ENCODE measurements at places on chromosomes 4 and X. TPM values are rescaled to one million over a fixed set of nuclear protein-coding genes. Genes with fewer than 3 reads are reported as not detected.

Gene CT45A10
- total RNA-seq = not detected

Gene SSX3
- not detected for total RNA-seq

Gene CPLX1
- 0.13 TPM for total RNA-seq

Gene GLOD5
- total RNA-seq = not detected

Gene IL21
- not detected for total RNA-seq

Gene HDX
- total RNA-seq = 12.1 TPM

Gene SEC24D
- total RNA-seq = 110 TPM

Gene FGG
- total RNA-seq = not detected

Gene AMOT
- total RNA-seq = 4.1 TPM

Gene CXCL8
- 243 TPM for total RNA-seq

Gene PAGE3
- total RNA-seq = not detected

Gene ITIH6
- total RNA-seq = not detected

Gene GYPE
- total RNA-seq = 0.93 TPM

Gene SYN1
- not detected for total RNA-seq

Gene USP17L21
- total RNA-seq = not detected

Gene FOXO4
- 2.9 TPM for total RNA-seq

Gene CACNA1F
- total RNA-seq = not detected

Gene ANXA10
- total RNA-seq = not detected

Gene ADGRG2
- total RNA-seq = not detected

Gene SYNPO2
- 0.27 TPM for total RNA-seq

Gene IBSP
- total RNA-seq = not detected

Gene DSPP
- not detected for total RNA-seq

Gene TLR1
- total RNA-seq = 15.7 TPM

Gene SPIN2A
- total RNA-seq = 0.14 TPM

Gene GPC3
- total RNA-seq = not detected

Gene EOLA1
- total RNA-seq = 11.8 TPM

Gene DRP2
- total RNA-seq = 0.80 TPM

Gene NUDT10
- total RNA-seq = 0.43 TPM

Gene F8A2
- total RNA-seq = not detected

Gene KLF8
- 3.3 TPM for total RNA-seq

Gene SSX1
- not detected for total RNA-seq

Gene RWDD4
- total RNA-seq = 26.9 TPM

Gene ARHGEF9
- 11.8 TPM for total RNA-seq

Gene ADH6
- total RNA-seq = not detected

Gene RAB41
- not detected for total RNA-seq

Gene PRPS2
- 50.6 TPM for total RNA-seq

Gene MOSPD2
- total RNA-seq = 15.8 TPM

Gene ASB11
- 0.14 TPM for total RNA-seq

Gene FAM241A
- total RNA-seq = 36.8 TPM

Gene PLXNA3
- total RNA-seq = 8.4 TPM

Gene GALNTL6
- not detected for total RNA-seq

Gene TMEM271
- total RNA-seq = not detected

Gene STK32B
- 21.3 TPM for total RNA-seq

Gene MAGEA2B
- total RNA-seq = not detected

Gene MAGEA2
- total RNA-seq = not detected

Gene FAAH2
- 0.66 TPM for total RNA-seq

Gene MUC7
- not detected for total RNA-seq

Gene GAGE13
- total RNA-seq = not detected

Gene SPANXN1
- not detected for total RNA-seq

Measured in thoracic aorta endothelial cell (primary cell).